ENCODE measurements at places on chromosomes 4 and X.

DNA sequence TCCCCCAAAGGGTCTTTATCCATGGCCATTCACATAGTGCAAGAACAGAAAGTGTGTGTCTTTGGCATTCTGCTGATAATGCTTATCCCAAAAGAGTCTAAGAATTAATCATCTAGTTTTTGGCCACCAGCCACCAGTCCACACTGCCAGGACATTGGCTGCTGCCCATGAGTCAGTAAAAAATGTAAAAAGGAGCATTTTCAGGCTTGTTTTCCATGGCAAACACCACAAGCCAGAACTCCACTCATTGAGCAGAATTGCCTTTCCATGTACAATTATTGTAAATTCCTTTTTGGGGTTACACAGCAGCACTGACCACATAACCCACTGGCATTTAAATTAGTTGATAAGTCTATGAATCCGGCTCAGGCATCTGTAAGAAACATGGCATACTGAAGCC lies 89.2 kb upstream of the PRDX4 start:
- no peak for DNase-seq

DNA sequence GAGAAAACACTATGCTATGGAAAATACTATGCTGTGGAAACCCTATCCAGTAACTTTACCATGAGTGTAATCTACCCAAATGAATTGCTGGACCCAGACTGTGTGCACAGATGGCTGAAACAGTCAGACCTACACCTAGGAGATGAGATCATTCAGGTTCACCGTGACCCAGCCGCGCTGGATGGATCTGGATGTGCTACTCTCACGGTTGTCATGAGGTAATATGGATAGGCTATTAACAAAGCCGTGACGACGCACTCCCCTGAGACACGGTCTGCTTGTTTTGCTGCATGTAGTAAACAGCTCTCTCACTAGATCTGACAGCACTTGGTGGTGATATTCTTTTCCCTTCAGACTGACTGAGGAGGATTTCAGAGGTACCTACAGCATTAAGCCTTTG lies 832.5 kb upstream of the GRID2 start:
- DNase-seq = no peak

GRCh38 chr4:94562285-94562684 lies 110.5 kb downstream of the PDLIM5 start:
- no peak for DNase-seq

- no peak for DNase-seq
Observed at GRCh38 chrX:12988797-12989196, 13.9 kb downstream of the TMSB4X start.

GRCh38 chrX:135463937-135464336 lies 42.2 kb downstream of the SMIM10L2A start:
- no peak for DNase-seq

Data from D341Med (cell line).